Stimulated activated CD8-positive, alpha-beta memory T cell treated with anti-CD3 and anti-CD28 coated beads, Interleukin-4, amount 100 ng/mL, for 48 hours (primary cell): ENCODE measurements at places on chromosomes 6 and 20.

DNA sequence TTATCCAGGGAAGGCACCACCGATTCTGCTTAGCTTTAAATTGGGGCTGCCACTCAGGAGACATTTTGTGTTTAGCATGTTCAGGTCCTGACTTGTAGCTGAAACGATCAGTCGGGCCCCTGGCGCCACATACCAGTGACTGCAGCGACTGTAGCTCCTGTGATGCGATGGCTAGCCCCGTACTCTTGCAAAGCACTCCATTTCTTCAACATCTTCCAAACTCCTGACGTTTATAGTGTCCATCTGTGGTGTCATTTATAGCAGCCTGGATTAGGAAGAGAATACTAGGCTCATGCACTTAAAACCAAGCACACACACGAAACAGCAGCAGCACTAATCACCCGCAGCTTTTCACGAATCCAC, 13.0 kb downstream of the POU3F2 start:
- DNase-seq = no peak

DNA sequence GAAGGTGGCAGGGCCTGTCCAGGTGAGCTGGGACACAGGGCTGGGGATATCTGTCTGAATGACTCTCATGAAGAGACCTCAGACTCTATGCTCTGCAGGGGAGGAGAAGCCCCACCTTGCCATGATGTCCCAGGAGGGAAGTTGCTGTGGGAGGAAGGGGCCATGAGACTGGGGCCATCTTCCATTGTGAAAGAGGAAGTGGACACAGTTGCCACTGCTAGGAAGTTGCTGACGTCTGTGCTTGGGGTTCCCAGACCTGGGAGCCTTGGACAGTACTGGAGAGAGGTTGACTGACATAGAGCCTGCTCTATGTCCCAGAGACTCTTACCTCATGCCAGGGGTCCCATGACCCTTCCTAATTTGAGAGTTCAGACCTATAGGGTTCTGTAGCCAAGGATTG, 24.5 kb downstream of the SIRPB1 start:
- DNase-seq = no peak

- no peak for DNase-seq
Measured at GRCh38 chr6:33985313-33985751, 160.6 kb downstream of the GRM4 start.

GRCh38 chr6:35084041-35084491, 57.1 kb downstream of the TCP11 start:
- DNase-seq = no peak

GRCh38 chr6:154471609-154472362, 38.7 kb downstream of the CNKSR3 start:
- no peak for DNase-seq

GRCh38 chr6:119575721-119576120, 226.2 kb upstream of the MAN1A1 start:
- no peak for DNase-seq

- no peak for DNase-seq
Measured at GRCh38 chr6:89566008-89566800, 72.3 kb downstream of the LYRM2 start.

- DNase-seq = no peak
Measured at GRCh38 chr6:134706153-134706552, 243.7 kb downstream of the ALDH8A1 start.

GRCh38 chr20:11852811-11853210, 64.9 kb upstream of the BTBD3 start:
- DNase-seq = no peak

DNA sequence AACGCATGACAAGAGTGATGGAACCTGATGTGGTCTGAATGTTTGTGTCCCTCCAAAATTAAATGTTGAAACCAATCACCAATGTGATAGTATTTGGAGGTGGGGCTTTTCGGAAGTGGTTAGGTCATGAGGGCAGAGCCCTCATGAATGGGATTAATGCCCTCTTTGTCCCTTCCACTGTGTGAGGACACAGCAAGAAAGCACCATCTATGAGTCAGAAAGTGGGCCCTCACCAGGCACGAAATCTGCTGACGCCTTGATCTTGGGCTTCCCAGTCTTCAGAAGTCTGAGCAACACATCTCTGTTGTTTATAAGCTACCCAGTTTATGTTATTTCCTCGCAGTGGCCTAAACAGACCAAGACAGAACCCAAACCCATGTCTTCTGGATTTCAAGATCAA, 244.0 kb upstream of the JAG1 start:
- no peak for DNase-seq

- peak; percentile 30 for DNase-seq
Measured at GRCh38 chr6:5398530-5398929, 137.2 kb downstream of the FARS2 start.

DNA sequence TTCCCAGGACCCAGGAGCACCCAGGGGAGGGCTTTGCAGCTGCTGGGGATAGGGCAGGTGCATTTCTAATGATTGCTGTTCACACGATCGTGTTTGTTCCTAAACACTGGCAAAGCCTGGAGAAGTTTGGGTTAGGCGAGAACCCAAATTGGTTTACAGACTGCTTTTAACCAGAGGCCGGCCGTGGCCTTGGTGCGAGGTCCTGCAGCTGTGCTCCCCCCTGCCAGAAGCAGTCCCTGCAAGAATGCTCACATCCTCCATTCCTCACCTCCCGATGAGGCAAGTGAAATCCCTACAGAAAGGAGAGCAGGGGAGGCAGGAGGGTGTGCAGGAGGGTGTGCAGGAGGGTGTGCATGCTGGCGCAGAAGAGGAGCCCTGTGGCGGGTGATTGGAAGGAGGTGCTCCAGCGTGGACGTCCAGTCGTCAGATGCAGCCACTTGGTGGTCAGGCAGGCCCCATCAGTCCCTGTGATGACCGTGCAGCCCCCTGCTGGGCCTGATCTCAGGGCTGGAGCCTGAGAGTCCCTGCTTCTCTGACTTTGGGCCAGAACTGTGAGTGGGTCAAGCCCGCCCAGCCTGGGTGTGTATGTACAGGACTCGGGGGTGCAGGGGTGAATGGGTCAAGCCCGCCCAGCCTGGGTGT, 55.7 kb upstream of the FRMD1 start:
- no peak for DNase-seq

- DNase-seq = no peak
Measured at GRCh38 chr6:99195986-99196655, 153.4 kb downstream of the FAXC start.

GRCh38 chr6:88157106-88157505, 9.0 kb downstream of the CNR1 start:
- DNase-seq = no peak

GRCh38 chr6:42704251-42704936, 18.0 kb downstream of the PRPH2 start:
- no peak for DNase-seq

- DNase-seq = no peak
Measured at GRCh38 chr6:78465059-78465634, 402.2 kb upstream of the IRAK1BP1 start.

GRCh38 chr6:12013307-12013719, 1.2 kb downstream of the HIVEP1 start:
- no peak for DNase-seq

GRCh38 chr20:60408435-60408834, 450.2 kb downstream of the CDH26 start:
- no peak for DNase-seq

DNA sequence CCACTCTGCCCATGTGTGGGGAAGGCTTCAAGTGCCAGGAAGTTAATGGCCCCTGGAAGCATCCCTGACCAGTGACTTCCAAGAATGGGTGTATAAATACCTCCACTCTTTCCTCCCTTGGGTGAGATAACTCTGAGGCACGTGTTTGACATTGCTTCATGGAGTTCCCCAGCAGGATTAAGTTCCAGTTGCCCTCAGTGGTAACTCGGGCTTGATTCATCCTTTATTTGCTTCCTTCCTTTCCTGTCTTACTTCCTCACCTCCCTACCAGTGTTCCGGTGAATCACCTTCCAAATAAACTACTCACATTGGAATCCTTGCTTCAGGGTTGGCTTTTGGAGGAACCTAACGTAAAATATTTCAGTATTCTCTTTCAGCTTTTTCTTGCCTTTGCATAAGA, 84.6 kb upstream of the JAG1 start:
- DNase-seq = no peak

DNA sequence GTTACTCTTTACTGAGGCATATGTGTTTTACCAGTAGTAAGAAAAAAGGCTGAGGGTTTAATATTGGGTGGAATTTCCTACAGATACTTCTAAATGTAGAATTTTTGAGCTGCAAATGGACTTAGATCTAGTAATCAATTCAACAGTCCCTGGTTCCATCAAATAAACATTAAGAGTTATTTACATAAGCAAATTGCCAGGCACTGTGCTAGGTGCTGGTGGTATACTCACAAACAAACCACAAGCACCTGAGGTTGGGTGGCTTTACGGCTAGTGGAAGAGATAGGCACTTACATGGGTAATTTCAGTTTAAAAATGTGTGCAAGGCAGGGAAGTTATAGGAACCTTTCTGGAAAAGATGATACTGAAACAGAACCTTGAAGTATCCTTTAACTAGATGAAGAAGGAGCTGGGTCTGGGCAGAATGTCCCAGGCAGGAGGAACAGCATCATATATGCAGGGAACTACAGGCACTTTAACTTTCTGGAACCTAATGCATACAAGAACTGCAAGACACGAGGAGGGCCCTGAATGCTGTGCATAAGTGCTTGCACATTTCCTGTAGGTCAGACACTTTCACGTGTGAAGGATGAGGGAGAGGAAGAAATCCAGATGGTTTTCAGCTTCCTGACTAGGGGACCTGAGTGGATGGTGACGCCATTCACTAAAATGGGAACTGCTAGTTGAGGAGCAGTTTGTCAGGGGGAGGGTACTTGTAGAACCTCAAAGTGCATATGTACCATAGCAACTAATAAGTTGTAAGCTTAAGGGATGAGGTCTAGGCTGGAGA, 4.5 kb downstream of the CCN6 start:
- DNase-seq = no peak

- DNase-seq = no peak
Measured at GRCh38 chr6:170277893-170278742, 12.8 kb downstream of the DLL1 start.

DNA sequence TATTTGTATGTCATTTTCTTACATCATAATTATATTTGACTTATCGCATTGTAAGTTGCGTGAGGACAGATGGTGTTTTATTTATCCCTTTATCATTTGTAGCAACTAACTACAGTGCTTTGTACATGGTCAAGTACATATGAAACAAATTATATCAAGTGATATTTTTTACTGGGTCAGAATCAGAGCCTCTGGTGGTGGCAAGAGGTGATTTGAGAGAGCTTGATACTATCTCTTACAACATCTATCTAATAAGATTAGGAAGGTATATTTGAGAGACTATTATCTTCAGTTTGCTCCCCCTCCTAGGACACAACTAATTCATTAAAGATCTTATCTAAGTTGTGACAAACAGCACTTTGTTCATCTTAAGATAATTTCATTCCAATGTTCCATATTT, 47.7 kb downstream of the BCKDHB start:
- no peak for DNase-seq

- DNase-seq = no peak
Measured at GRCh38 chr6:44594481-44594880, 207.0 kb downstream of the CDC5L start.

DNA sequence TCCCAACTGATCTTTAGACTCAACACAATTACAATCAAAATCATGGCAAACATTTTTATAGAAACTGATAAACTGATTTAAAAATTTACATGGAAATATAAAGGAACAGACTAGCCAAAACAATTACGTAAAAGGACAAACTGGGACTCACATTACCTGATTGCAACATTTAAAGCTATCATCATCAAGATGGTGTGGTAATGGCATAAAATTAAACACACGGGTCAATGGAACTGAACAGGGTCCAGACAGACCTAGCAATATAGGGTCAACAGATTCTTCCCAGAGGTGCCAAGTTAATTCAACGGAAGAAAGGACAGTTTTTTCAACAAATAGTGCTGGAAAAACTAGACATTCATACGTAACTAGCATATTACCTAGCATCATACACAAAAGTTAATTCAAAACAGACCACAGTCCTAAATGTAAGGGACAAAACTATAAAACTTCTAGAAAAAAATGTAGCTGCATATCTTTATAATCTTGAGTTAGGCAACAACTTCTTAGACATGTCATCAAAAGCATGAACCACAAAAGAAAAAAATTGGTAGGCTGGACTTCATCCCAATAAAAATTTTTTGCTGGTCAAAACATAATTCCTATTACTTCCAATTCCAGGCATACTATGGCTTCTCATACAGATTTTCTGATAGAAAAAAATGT, 147.4 kb upstream of the BEND6 start:
- DNase-seq = no peak

DNA sequence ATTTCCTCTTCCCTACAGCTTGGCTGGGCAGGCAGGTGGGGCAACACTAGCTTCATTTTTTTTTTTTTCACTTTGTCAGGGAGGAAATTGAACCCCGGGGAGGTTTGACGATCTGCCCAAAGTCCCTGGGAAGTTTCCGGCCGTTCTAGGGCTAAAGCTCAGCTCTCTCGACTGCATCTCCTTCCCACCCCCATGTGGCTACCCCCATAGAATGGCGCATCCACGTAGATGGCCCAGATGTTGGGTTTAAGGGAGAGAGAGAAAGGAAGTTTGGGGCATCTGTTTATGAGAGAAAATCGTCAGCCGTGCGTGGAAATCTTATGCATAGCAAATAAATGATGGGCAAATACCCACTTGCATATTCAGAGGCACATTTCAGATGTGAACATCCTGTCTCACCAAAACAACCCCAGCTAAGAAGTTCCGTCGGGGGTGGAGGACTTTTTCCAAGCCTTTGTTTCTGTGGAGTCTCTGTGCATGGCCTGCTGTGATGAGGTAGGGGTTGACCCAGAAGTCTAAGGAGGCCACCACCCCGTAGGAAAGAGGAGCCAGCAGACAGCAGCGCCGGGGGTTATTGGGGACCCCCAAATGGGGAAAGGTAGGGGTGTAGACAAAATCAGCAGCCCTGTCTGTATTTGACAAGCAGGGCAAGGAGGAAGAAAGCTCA, 40.5 kb upstream of the ZNF831 start:
- DNase-seq = peak; percentile 55

DNA sequence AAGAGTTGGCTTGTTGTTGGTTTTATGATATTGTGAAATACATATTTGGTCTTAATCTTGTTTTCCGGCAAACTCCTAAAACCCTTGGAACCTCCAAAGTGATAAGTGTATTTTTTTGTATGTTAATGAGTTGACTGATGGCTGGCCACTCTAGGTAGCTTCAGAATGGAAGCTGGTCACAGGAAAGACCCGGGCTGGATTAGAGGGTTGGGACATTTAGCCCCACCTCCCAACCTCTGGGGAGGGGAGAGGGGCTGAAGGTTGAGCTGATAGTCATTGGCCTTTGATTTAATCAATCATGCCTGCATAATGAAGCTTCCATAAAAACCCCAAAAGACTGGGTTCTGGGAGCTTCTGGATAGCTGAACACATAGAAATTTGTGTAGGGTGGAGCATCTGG, 42.7 kb downstream of the SASH1 start:
- DNase-seq = no peak
